ENCODE measurements at places on chromosomes 11 and 22. TPM values are rescaled to one million over a fixed set of nuclear protein-coding genes. Genes with fewer than 3 reads are reported as not detected.
A peak's percentile ranks its signal among the peaks of the same experiment; 100 is the strongest.

DNA sequence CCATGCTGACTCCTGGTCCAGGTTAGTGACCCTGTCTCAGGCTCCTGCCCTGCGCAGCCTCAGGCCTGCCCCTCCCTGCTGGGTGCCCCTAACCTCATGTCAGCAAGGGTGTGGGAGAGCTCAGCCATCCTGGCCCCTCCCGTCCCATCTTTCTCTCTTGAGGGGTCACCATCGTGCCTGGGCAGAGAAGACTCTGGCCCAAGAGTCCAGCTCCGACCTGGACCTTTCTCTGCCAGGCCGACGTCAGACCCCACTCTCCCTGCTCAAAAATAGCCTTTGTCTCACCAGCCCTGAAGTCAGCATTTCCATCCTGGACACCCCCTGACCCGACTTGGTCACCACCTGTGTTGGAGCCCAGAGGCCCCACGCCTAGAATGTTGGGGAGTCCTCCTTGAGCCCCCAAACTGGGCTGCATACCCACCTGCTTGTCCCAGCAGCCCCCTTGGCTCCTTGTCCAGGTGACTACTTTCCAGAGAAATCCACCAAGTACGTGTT is 4.9 kb downstream of the SCGB1C1 start:
- no peak overlapping the region for H3K27ac ChIP-seq
- DNase-seq: no peak
- H3K36me3 ChIP-seq: no peaks in the 10 kb centered on the region
- H3K4me3 ChIP-seq: no peak overlapping the region
- no peaks in the 10 kb centered on the region for H3K27me3 ChIP-seq

DNA sequence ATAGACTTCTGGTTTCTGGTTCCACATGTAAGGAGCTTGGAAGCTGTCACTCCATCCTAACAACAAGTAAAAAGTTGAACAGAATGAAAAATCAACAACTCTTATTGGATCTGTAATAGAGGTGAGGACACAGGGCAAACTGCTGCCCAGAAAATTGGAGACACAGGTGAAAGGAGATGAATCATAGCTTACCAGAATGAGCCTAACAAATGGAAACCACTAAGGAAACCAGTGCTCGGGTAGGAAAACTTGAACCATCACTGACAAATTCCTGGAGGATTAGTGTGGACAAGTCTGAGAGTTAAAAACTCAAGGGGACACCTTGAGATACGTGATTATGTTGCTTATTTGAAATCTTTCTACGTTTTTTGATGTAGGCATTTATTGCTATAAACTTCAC is 52.1 kb downstream of the GDPD4 start:
- no peaks in the 10 kb centered on the region for H3K4me1 ChIP-seq
- H3K36me3 ChIP-seq: no peaks in the 10 kb centered on the region
- H3K27ac ChIP-seq: no peak overlapping the region
- H3K27me3 ChIP-seq: no peaks in the 10 kb centered on the region
- H3K4me3 ChIP-seq: no peak overlapping the region
- DNase-seq: no peak

- no peak overlapping the region for H3K27ac ChIP-seq
- DNase-seq: no peak
- no peaks in the 10 kb centered on the region for H3K36me3 ChIP-seq
- no peak overlapping the region for H3K4me3 ChIP-seq
- H3K4me1 ChIP-seq: no peaks in the 10 kb centered on the region
- no peaks in the 10 kb centered on the region for H3K27me3 ChIP-seq
These were observed 33.6 kb downstream of the MUC5B start for GRCh38 chr11:1256257-1257045.

- H3K36me3 ChIP-seq: no peaks in the 10 kb centered on the region
- no peak overlapping the region for H3K4me3 ChIP-seq
- no peaks in the 10 kb centered on the region for H3K4me1 ChIP-seq
- no peak for DNase-seq
- no peaks in the 10 kb centered on the region for H3K27me3 ChIP-seq
These were observed 331.8 kb upstream of the SYN3 start for GRCh38 chr22:33389936-33390335.

GRCh38 chr11:202490-202889 is 4.7 kb downstream of the BET1L start:
- H3K27ac ChIP-seq: no peak overlapping the region
- DNase-seq: no peak
- no peak overlapping the region for H3K4me3 ChIP-seq

DNA sequence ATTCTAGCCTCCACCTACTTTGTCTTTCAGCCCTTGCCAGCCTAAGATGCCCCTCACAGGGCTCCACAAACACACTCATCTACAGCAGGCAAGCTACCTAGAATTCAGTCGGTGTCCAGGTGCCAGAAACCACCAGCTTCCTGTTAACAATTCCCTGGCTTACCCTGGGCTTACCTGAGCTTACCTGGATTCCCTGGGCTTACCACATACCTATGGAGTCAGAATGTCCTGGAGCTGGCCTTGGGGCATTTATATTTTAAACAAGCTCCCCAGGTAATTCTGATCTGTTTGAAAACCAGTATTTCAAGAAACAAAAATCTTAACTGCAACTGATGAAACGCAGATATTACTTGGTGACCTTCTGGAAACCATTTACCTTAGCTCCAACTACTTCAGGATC is 123.6 kb downstream of the SLC1A2 start:
- H3K36me3 ChIP-seq: no peaks in the 10 kb centered on the region
- H3K27me3 ChIP-seq: no peaks in the 10 kb centered on the region
- no peak overlapping the region for H3K27ac ChIP-seq
- no peaks in the 10 kb centered on the region for H3K4me1 ChIP-seq

DNA sequence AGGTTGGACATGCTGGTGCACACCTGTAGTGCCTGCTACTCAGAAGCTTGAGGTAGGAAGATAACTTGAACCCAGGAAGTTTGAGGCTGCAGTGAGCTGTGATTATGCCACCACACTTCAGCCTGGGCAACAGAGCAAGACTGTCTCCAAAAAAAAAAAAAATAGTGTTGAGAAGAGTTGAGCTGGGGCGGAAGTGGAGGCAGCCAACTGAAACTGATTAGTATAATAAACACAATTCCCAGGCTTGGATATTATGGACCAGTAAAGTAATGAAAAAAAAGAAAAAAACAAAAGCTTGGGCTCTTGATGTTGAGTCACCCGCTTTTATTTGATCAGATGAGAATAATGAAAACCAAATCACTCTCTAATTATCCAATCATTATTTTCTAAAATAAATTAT is 21.0 kb downstream of the LDLRAD3 start:
- H3K36me3 ChIP-seq: no peaks in the 10 kb centered on the region
- no peak overlapping the region for H3K27ac ChIP-seq
- H3K27me3 ChIP-seq: no peaks in the 10 kb centered on the region
- H3K4me3 ChIP-seq: no peak overlapping the region
- DNase-seq: no peak

GRCh38 chr11:68312780-68313573 is 586 bp downstream of the LRP5 start:
- no peaks in the 10 kb centered on the region for H3K27me3 ChIP-seq
- peak overlapping the region; percentile 54 for H3K4me3 ChIP-seq
- H3K36me3 ChIP-seq: no peaks in the 10 kb centered on the region
- H3K27ac ChIP-seq: peak overlapping the region; percentile 74
- H3K4me1 ChIP-seq: no peaks in the 10 kb centered on the region
- no peak for DNase-seq

- H3K4me3 ChIP-seq: no peak overlapping the region
- H3K36me3 ChIP-seq: no peaks in the 10 kb centered on the region
- DNase-seq: no peak
- H3K27me3 ChIP-seq: no peaks in the 10 kb centered on the region
- H3K27ac ChIP-seq: no peak overlapping the region
These were observed 108.4 kb downstream of the KCNQ1 start for GRCh38 chr11:2553198-2553597.

- no peak overlapping the region for H3K4me3 ChIP-seq
- no peaks in the 10 kb centered on the region for H3K4me1 ChIP-seq
- H3K36me3 ChIP-seq: no peaks in the 10 kb centered on the region
- no peak overlapping the region for H3K27ac ChIP-seq
- H3K27me3 ChIP-seq: no peaks in the 10 kb centered on the region
- no peak for DNase-seq
These were observed 1013.2 kb downstream of the TBC1D22A start for GRCh38 chr22:47775686-47776085.

- no peaks in the 10 kb centered on the region for H3K36me3 ChIP-seq
- H3K4me1 ChIP-seq: no peaks in the 10 kb centered on the region
- H3K4me3 ChIP-seq: no peak overlapping the region
- no peak for DNase-seq
- H3K27me3 ChIP-seq: no peaks in the 10 kb centered on the region
These were observed 447.4 kb downstream of the BRD1 start for GRCh38 chr22:49380095-49380827.

DNA sequence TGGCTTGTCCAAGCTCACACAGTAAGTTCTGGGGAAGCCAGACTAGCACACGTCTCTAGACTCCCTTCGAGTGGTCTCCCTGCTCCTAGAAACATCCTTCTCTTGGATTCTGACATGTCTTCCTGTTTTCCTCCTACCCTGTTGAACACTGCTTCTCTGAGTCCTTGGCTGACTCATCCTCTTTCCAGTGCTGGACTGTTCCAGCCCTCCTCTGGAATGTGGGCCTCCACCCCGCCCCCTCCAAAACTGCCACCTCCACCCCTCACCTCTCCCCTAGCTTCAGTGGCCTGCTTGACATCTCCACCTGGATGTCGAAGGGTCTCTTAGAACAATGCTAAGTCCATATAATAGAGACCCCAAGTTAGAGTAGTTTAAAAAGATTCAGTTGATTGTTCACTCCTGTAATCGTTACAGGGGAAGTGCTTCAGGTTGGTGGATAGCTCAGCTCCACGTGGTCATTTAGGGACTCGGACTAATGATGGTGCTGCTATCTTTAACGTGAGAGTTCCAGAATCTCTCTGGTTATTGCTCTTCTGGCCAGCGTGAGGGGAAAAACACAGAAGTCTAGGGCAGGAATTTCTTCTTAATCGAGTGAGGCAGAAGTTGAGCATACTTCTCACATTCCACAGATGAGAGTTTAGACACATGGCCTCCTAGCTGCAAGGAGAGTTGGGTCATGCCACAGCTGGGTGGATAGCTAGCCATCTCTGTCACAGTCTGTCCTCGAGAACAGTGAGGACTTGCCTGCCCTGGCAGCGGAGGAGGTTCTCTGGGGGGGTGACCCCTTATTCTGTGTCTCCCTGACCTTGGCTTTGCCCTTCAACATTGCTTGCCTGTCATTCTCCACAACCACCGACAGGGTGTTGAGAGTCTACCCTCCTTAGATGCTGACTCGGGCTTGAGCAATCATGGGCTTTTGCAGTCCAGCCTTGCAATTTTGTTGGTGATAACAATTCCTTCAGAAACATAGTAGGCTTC is 4.7 kb upstream of the C11orf96 start:
- H3K4me3 ChIP-seq: no peak overlapping the region
- no peaks in the 10 kb centered on the region for H3K36me3 ChIP-seq
- peak overlapping the region; percentile 73 for H3K27ac ChIP-seq
- no peaks in the 10 kb centered on the region for H3K27me3 ChIP-seq

DNA sequence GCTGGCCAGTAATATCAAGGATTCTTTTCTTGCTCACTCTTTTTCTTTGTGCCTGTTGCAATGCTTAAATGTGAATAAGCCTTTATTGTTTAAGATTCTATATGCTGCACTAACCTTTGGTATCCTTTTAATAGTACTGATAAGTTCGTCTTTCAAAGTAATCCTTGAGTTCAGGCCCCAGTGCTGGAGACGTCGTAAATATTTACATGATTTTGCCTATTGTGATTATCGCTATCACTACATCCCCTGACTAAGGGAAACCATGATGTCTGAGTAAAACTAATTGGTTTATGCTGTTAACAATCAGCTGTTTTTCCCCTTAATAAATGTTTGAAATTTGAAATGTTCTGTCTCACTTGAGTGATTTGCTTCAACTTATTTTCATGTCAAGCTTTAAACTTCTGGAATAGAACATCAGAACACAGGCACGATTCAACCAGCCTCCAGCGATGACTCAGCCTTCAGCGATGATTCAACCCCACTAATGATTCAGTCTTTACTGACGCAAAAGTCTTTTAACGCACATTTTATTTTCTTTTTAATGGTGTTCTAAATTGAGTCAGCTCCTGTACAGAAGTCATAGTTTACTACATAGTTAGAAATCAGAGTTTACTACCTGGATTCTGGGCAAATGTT is 3.9 kb downstream of the HTATIP2 start:
- H3K36me3 ChIP-seq: no peaks in the 10 kb centered on the region
- H3K4me3 ChIP-seq: no peak overlapping the region
- H3K4me1 ChIP-seq: no peaks in the 10 kb centered on the region
- no peaks in the 10 kb centered on the region for H3K27me3 ChIP-seq
- DNase-seq: peak; percentile 58

DNA sequence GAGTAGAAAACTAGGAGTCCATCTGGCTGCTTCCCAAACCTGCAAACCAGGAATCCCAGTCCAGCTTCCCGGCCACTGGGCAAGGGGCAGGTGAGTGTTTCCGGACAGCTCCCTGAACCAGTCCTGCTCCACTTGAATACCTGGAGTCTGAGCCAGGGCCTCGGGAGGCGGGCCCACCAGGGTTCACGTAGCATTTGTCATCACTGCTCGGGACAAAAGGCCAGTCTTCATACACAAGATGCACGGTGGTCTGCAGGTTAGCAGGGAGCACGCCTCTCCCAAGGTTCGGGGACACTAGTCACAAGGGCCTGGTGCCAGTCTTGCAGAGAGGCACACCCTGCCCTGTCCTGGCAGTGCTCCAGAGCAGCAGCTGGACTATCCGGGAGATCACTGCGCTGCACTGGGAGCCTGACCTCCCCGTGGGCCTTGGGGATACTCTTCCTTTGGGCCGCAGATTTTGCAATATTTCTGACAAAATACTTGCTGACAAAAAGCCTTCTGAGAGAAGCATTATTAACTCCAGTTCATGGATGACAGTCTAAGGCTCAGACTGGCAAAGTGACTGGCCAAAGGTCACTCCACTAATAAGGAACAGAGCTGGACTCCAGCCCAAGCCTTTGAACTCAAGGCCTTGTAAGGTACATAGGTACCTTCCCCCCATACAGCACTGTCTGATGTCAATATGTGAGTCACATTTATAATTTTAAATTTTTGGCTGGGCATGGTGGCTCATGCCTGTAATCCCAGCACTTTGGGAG is 25.1 kb downstream of the CD6 start:
- no peak for DNase-seq
- no peaks in the 10 kb centered on the region for H3K36me3 ChIP-seq
- no peak overlapping the region for H3K27ac ChIP-seq
- H3K27me3 ChIP-seq: no peaks in the 10 kb centered on the region
- no peak overlapping the region for H3K4me3 ChIP-seq

GRCh38 chr22:45321827-45322226 is 12.1 kb downstream of the FAM118A start:
- no peaks in the 10 kb centered on the region for H3K27me3 ChIP-seq
- H3K4me3 ChIP-seq: no peak overlapping the region
- no peaks in the 10 kb centered on the region for H3K4me1 ChIP-seq
- H3K36me3 ChIP-seq: no peaks in the 10 kb centered on the region

Gene UPK3A
- total RNA-seq: not detected

Gene TRPM5
- not detected for total RNA-seq

Gene BRSK2
- not detected for total RNA-seq

Gene SYT9
- total RNA-seq: not detected

Gene PGR
- 131 TPM for total RNA-seq

Gene DTX4
- total RNA-seq: 17.8 TPM

Gene SEC14L2
- 45.9 TPM for total RNA-seq

Gene SNX32
- total RNA-seq: not detected

Gene PHLDA2
- not detected for total RNA-seq
